ENCODE measurements at places on chromosomes 7 and 10.

DNA sequence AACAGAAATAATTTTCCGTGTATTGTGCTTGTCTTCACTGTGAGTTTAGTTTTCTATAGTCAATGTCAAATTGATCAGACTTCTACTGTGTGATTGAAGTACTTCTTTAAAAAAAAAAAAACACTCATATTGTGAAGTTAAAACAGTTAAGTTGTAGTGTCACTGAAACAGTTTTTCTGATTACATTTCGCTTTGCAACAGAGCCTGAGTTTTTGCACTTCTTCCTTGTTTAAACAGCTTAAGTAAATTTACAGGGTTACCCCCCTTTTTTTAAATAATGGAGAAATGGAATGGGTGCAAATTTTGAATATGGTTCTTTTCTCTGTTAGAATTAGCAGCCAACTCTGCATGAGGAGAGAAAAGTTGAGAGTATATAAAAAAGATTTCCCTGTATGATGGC is 117.3 kb downstream of the VTI1A start:
- no peak for DNase-seq

GRCh38 chr10:97509120-97509680 is 10.5 kb downstream of the UBTD1 start:
- no peak for DNase-seq

- no peak for DNase-seq
These were observed 11.2 kb upstream of the OPALIN start for GRCh38 chr10:96369890-96370583.

DNA sequence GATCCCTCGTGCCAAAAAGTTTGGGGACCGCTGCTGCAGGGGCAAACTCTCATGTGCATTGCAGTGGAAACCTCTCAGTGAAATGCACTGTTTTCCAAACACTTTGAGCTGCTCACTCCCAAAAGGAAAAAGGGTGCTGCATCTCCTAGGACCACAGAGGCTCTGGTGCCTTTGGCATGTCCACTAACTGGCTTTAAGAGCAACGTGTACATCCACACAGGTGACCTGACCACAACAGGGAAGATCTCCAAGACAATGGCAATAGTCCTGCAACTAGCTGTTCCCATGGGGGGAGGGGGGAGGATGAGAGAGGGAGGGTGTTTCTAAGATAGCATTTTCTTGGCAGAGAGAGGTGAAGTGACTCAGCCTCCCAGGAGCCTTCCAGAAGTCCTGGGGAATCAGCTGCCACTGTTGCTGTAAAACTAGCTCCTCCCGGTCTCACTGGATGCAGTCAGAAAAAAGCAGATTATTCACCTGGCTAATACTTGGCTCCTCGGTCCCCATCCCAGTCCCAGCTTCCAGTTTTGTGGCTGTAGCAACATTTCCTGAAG is 181.7 kb downstream of the HECW1 start:
- DNase-seq: no peak

GRCh38 chr10:3640816-3641215 is 144.2 kb downstream of the KLF6 start:
- DNase-seq: no peak

GRCh38 chr7:135253851-135254771 is 20.5 kb downstream of the STRA8 start:
- DNase-seq: no peak

GRCh38 chr7:37160656-37161055 is 288.0 kb downstream of the ELMO1 start:
- DNase-seq: no peak

- DNase-seq: no peak
These were observed 7.9 kb downstream of the GTF2I start for GRCh38 chr7:74665296-74665938.

- no peak for DNase-seq
These were observed 97.0 kb downstream of the PCLO start for GRCh38 chr7:83065714-83066113.

DNA sequence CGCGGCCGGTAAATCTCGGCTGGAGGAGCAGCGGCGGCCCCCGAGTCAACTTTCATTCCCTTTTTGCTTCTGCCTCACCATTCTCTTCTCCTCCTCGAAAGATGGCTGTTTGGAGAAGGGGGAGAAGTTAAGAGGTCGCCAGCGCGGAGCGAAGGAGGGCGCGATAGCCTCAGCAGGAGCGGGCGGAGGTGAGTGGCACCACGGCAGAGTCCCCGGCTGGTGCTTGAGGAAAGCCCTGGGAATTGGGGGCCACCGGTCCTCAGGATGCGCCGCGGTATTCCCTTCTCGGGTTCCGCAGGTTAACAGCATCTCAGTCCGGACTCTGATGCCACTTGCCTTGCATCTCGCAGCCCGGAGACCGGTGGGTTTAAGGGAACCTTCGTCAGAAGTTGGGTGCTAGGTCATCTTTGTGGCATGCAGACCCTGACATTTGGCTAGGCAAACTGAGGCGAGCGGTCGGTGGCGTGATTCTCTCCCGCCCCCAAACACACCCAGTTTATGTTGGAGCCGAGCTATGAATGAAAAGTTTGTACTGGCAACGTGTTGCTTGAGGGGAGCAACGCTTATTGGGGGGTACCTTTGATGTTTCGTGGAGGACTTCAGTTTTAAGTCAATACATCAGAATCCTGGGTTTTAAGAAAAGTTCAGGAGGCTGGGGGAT is 59.5 kb upstream of the PRPS1L1 start:
- no peak for DNase-seq

DNA sequence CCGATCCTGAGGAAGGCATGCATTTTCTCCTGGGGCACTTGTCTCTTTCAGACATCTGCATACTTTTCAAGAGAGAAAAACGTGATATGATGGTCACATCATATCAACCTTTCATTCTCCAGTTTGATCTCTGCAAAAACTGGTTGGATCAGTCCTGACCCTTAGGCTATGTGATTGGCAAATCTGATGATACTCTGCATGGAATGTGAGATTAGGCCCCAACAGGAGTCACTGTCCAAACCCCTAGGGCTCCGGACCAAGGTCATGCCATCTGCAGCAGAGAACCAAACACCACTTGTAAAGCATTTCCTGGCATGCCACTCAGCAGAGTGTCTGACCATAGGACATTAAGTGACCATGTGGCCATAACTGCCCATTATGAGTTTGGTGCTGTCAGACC is 8.6 kb downstream of the GCK start:
- DNase-seq: no peak

GRCh38 chr7:66376264-66376945 is 171.3 kb downstream of the TPST1 start:
- no peak for DNase-seq

GRCh38 chr7:94630855-94631254 is 25.1 kb downstream of the SGCE start:
- DNase-seq: no peak

DNA sequence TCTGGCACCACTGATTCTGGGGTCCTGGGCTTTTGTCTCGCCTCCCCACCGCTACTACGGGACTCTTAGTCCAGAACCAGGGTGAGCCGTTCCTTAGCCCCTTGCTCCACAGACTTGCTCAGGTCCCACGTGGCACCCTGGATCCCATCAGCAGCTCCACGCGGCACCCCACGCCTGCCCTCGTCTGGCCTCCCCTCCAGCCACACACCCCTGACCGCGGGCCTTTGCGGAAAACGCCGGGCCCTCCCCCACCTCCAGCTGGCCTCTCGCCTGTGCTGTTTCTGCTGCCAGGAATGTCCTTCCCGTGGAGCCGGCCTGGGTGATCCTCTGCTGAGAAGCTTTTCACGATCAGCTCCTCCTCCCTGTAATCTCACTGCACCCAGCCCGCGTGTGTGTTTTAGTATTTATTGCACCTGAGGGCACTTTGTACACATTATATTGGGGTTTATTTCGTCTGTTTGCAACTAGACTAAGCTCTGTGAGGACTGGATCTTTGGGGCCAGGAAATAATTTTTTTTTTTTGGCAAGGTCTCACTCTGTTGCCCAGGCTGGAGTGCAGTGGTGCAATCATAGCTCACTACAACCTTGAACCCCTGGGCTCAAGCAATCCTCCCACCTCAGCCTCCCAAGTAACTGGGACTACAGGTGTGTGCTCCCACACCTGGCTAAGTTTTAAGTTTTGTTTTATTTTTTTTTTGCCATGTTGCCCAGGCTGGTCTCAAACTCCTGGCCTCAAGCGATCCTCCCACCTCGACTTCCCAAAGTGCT is 10.5 kb upstream of the TTYH3 start:
- DNase-seq: no peak

DNA sequence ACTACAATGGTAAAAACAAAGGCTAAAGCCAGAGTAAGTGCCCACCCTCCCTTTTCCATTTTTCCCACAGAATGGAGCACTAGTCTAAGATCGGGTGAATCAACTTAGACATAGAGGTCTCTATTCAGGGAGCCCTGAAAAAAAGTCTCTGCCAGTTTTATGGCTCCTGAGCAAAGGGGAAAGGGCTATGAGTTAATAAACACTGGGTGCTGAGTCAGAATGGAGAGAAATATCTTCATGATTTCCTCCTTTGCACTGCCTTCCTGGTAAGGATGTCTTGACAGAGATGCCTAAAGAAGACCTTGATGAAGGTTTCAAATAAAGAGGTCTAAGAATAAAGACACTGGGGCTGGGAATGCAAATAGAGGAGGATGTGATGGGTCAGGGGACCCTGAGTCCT is 607.4 kb upstream of the MBL2 start:
- DNase-seq: no peak

DNA sequence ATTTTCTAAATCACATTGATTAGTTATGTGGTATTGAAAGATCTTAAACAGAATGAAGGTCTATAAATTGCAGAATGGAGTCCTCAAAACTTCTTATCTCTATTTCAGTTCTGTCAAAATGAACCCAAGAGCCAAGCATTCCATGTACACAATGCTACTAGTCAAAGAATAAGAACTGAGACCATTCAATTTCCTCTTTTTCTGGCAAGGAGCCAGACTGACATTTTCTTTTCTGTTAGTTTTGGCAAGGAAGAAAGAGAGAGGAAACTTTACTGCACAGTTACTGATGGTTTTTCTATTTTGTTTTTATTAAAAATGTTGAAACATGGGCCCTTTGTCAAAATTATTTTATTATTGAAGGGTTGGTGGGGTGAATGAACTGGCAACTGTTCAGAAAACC is 181.8 kb upstream of the FERD3L start:
- no peak for DNase-seq

- no peak for DNase-seq
These were observed 14.7 kb downstream of the NEUROG3 start for GRCh38 chr10:69558559-69558958.

Data from stimulated activated CD8-positive, alpha-beta memory T cell treated with anti-CD3 and anti-CD28 coated beads, Interleukin-12 subunit alpha, Interleukin-12 subunit beta, amount 100 ng/mL, for 4 hours (primary cell).